Daoy (cell line): ENCODE measurements at places on chromosomes 16 and 17.
A peak's percentile ranks its signal among the peaks of the same experiment; 100 is the strongest.

- no peak for DNase-seq
Observed at GRCh38 chr16:82991966-82992675, 365.4 kb downstream of the CDH13 start.

DNA sequence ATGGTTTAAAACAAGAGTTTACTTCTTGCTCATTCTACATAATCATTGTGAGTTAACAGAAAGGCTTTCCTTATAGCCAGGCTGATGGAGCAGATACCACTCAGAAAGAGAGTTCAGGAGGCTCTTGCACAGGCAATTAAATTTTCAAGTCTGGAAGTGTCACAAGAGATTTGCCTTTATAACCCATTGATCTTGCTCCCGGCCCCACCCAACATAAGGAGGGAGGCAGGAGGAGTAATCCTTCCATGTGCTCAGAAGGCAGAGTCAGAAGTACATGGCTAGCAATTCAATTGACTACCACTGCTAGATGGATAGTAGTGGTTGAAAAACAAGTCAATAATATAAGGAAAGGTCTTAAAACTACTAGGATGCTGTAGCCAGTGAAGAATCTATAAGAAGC lies 346.3 kb upstream of the CDH11 start:
- no peak for DNase-seq

GRCh38 chr16:26189536-26189935 lies 497.8 kb downstream of the HS3ST4 start:
- no peak for DNase-seq

DNA sequence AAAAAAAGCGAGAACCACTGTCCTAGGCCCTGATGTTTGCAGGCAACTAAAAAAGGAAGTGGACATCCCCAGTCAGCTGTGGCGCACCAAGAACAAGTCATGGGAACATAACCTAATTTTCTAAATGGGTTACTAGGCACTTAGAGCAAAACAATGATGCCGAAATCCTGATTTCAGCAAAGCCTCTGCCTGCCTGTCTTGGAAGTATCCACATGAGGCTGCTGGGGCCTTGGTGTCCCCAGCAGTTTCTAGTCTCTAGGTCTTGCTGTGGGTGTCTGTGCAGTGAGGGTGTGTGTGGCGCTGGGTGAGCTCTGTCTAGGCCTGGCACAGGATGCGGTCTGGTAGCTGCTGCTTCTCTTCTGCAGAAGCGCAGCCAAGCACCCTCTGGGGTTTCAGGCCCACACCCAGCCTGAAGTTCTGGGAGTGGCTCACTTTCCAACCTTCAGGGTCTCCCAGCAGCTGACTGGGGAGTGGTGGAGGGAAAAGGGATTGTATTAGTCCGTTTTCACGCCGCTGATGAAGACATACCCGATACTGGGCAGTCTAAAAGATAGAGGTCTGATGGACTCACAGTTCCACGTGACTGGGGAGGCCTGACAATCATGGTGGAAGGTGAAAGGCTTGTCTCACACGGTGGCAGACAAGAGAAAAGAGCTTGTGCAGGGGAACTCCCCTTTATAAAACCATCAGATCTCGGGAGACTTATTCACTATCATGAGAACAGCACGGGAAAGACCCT lies 21.1 kb downstream of the STH start:
- no peak for DNase-seq

DNA sequence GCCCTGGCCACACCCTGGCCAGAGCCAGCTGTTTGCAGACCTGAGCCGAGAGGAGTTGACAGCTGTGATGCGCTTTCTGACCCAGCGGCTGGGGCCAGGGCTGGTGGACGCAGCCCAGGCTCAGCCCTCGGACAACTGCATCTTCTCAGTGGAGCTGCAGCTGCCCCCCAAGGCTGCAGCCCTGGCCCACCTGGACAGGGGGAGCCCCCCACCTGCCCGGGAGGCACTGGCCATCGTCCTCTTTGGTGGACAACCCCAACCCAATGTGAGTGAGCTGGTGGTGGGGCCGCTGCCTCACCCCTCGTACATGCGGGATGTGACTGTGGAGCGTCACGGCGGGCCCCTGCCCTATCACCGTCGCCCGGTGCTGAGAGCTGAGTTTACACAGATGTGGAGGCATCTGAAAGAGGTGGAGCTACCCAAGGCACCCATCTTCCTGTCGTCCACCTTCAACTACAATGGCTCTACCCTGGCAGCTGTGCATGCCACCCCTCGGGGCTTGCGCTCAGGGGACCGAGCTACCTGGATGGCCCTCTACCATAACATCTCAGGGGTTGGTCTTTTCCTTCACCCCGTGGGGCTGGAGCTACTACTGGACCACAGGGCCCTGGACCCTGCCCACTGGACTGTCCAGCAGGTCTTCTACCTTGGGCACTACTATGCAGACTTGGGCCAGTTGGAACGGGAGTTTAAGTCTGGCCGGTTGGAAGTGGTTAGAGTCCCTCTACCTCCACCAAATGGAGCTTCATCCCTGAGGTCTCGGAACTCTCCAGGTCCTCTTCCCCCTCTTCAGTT lies 578 bp downstream of the AOC2 start:
- no peak for DNase-seq

GRCh38 chr17:48125829-48126531 lies 18.4 kb downstream of the SNX11 start:
- no peak for DNase-seq

GRCh38 chr17:74478420-74479100 lies 12.1 kb downstream of the CD300A start:
- peak; percentile 43 for DNase-seq

DNA sequence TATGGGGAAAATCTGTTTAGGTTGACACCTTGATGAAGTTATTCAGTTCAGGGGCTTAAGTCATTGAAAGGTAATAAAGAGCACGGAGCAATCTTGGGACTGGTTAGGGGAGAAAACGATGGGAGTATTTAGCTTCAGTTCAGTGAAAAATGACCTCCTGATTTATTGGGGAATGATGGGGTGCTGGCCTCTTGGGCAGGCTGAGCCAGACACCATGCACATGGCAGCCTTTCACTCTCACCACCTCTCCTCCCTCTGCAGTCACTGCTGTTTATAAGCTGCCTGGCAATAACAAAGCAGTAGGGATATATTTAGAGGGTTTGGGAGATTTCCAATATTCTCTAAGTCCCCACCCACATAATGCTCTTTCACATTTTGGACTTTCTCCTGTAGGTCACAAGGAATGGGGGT lies 140.5 kb upstream of the HS3ST2 start:
- no peak for DNase-seq

GRCh38 chr16:54446639-54447038 lies 160.1 kb upstream of the IRX3 start:
- DNase-seq: peak; percentile 89

DNA sequence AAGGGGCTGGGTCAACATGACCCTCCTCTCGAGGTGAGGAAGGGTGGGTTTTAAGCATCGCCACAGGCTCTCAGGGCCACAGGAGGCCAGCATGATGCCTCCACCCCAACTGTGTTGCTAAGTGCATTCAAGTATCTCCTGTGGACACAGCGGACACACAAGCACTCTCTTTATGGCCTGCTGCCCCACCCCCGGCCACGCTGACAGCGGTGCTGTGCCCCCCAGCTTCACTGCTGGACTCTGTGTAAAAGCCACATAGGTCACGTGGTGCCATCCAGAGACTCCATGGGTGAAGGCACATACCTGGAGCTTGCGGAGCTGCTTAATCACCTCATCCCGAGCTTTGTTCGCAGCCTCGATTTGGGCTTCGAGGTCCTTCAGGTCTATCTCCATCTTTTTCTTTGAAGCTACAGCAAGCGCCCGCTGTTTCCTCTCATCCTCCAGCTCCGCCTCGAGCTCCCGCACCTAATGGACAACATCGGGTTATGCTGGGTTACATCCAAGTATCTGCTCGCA lies 51.5 kb downstream of the NDEL1 start:
- no peak for DNase-seq

- no peak for DNase-seq
Observed at GRCh38 chr17:67466251-67466796, 89.2 kb downstream of the PITPNC1 start.

DNA sequence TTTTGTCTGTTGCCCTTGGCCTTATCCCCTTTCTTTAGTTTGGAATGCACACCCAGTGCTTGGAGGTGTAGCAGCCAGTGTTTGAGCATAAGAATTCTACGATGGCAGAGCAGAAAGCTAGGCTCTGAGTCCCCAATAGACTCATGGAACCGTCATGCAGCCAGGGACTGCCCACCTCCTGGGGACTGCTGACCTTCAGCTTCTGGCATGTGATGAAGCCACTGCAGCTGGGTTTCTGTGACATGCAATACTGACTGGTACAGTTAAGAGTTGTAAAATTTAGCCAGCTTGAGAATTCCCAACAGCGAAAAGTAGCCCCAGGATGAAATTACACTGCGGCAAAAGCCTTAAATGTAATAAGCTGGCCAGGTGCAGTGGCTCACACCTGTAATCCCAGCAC lies 9.0 kb upstream of the MAP3K14 start:
- no peak for DNase-seq

- no peak for DNase-seq
Observed at GRCh38 chr17:1992541-1992940, 32.6 kb downstream of the RTN4RL1 start.

GRCh38 chr17:39716879-39717536 lies 13.3 kb downstream of the MIEN1 start:
- no peak for DNase-seq

DNA sequence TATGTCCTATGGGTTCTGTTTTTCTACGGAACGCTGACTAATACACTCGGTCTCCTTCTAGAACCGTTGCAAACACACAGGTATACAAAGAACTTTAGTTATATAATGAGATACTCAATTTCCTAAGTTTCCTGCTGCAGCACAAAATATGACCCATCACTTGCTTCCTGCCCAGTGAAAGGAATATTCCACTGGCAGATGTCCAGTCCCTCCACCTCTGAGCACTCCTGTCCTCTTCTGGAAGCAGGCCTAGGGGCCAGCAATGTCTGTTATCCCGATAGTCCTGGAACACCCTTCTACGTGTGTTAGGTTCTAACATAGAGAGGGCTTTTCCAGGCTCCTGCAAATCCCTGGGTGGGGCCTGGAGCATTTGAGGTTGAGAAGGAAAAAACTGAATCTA lies 32.7 kb downstream of the ADAMTS18 start:
- DNase-seq: no peak

GRCh38 chr17:81125573-81126081 lies 39.7 kb upstream of the PVALEF start:
- DNase-seq: peak; percentile 31

DNA sequence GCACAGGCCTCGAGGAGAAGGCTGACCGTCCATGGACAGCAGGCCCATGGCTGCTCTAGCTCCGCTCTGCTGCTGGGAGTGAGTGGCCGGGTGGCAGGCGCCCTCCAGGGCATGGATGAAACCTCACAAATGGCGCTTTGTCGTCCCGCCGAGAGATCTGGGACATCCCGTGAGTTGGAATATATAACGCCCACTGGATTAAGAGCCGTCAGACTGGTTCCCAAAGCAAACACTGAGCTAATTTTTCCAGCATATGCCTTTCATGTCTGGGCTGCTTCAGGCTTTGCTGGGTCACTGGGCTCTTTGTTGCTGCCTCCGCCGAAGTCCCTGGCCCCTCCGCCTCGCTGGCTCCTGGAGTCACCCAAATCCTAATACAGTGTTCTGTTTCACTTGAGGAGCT lies 266.3 kb downstream of the FOXL1 start:
- no peak for DNase-seq

GRCh38 chr17:68567035-68567434 lies 34.1 kb downstream of the FAM20A start:
- no peak for DNase-seq

DNA sequence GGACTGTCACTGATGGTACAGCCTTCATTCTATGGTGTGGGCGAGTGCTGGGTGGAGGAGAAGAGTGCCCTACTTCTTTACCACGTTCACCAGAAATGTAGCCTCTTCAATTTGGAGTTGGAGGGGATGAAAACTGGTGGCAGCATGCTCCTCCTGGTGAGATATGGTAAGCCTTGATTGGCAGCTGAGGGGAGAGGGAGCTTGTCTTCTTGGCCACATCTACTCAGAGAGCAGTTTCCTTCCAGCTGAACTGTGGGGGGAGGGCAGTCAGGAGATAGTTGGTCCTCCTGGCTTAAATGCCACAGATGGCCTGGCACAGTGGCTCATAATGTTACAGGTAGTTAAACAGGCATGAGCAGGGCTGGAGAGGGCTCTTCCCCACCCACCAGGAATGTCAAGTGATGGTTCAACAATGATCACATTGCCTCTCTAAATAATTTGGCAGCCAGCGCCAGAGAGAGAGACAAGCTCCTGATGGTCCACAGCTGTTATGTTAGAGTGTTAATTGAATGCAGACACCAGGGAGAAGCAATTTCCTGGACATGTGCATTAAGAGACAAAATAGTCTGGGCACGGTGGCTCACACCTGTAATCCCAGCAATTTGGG lies 9.0 kb upstream of the MAPK3 start:
- no peak for DNase-seq

DNA sequence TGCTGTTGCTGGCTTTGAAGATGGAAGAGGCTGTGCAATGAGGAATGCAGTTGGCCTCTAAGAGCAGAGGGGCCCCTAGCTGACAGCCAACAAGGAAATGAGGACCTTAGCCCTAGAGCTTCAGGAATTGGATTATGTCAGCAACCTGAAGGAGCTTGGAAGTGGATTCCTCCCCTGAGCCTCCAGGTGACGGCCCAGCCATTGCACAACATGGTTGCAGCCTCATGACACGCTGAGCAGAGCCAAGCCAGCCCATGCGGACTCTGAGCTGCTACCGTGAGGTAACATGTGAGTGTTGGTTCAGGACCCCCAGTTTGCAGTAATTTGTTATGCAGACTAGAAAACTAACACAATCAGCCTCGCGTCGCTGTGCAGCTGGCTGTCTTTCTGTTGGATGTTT lies 20.2 kb downstream of the CCDC42 start:
- DNase-seq: no peak

GRCh38 chr17:15119968-15120367 lies 145.2 kb downstream of the PMP22 start:
- DNase-seq: no peak

DNA sequence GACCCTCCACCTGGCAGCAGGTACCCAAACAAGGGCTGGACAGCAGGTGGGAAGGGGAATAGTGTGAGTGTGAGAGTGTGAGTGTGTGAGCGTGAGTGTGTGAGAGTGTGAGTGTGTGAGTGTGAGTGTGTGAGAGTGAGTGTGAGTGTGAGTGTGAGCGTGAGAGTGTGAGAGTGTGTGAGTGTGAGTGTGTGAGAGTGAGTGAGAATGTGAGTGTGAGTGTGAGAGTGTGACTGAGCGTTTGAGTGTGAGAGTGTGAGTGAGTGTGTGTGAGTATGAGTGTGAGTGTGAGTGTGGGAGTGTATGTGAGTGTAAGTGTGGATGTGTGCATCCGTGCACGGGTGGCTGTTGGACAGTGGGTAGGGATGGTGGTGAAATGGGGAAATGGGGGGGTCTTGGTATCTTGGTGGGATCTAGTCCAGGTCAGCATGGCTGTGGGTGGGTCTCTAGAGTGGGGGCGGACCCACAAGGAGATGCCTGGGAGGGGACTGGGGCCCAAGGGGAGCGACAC lies 408 bp downstream of the ADGRG1 start:
- DNase-seq: no peak

- no peak for DNase-seq
Observed at GRCh38 chr16:50271148-50272041, 5.0 kb downstream of the ADCY7 start.

- peak; percentile 58 for DNase-seq
Observed at GRCh38 chr17:8894673-8895578, 27.5 kb upstream of the PIK3R6 start.
